ENCODE measurements at places on chromosomes 1 and 21.

- no peak for DNase-seq
Measured at GRCh38 chr1:5338466-5338865, 653.8 kb downstream of the NPHP4 start.

DNA sequence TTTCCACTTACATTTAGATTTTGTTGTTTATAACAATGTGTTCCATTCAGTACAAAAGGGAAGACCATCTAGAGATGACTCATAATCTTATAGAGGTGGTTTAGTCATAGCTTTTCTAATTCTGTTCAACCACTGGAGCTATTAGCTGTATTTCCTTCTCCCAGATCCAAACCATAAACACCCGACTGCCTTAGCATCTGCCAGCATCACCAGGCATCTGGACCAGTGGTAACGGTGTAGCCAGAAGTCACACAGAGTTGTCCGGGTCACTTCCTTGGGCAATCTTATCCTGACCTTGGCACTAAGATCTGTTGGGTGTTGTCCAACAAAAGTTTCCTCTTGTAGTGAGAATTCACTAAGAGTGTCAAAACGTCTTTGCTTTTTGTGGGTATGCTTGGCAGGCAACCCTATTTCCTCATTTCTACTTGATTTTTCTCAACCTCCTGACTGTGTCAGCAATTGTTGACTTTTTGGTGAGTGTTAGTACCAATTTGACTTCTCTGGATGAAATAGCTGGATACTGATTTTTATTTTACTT is 372.1 kb upstream of the B3GALT2 start:
- DNase-seq: peak; percentile 7

GRCh38 chr1:63073309-63074306 is 248.8 kb upstream of the FOXD3 start:
- DNase-seq: no peak

DNA sequence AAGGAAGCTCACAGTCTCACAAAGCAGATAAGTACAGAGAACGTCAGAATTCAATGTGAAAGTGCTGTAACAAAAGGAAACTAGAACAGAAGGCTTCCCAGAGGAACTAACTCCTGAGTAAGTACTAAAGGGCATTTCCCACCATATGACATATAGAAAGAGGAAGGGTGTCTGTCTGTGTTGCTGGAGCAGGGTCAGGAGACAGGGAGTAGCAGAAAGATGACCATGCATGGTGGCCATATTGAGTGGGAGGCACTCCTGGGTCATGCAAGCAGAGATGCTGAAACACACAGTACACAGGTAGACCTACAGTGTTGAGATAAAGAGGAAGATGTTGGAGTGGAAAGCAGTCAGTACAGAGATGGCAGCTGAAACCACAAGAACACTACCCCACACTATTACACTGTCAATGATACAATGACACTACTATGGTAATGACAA is 47.3 kb downstream of the SLC25A24 start:
- DNase-seq: no peak

GRCh38 chr1:51139474-51139873 is 37.4 kb downstream of the C1orf185 start:
- DNase-seq: no peak

DNA sequence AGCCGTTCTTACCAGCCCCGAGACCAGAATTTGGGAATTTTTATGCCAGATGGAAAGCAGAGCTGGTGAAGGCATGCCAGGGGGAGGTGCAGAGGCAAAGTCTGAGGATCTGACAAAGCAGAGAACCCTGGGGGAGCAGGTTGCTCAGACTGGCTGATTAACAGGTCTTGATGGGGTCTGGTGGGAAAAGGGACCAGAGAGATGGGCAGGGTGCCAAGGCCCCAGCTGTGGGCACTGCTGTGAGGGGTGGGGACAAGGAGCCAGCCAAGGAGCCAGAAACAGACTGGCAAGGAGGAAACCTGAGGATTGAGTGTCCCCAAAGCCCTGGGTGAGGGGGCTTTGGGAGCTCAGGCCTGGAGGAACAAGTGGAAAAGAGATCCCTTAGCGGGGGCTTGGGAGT is 21.4 kb downstream of the RPS6KA1 start:
- no peak for DNase-seq

GRCh38 chr1:6475381-6476133 is 9.6 kb upstream of the TNFRSF25 start:
- peak; percentile 75 for DNase-seq

- no peak for DNase-seq
Measured at GRCh38 chr1:42311138-42311537, 23.9 kb downstream of the FOXJ3 start.

DNA sequence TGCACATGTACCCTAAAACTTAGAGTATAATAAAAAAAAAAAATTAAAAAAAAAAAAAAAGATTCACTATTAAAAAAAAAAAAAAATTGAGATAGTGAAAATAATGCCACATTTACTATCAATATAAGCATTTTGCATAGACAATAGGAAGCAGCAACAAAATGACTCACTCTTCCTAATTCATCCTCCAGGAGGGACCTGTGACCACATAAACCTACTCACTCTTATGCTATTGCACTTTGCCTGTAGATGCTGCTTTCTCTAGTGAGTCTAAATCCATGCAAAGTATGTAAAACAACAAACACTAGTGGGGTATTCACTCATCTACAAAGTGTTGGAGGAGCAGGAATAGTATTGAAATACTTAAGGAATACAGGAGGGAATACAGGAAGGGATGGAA is 2.9 kb downstream of the OR10J5 start:
- DNase-seq: no peak

- DNase-seq: no peak
Measured at GRCh38 chr1:111911776-111912515, 77.5 kb downstream of the KCND3 start.

DNA sequence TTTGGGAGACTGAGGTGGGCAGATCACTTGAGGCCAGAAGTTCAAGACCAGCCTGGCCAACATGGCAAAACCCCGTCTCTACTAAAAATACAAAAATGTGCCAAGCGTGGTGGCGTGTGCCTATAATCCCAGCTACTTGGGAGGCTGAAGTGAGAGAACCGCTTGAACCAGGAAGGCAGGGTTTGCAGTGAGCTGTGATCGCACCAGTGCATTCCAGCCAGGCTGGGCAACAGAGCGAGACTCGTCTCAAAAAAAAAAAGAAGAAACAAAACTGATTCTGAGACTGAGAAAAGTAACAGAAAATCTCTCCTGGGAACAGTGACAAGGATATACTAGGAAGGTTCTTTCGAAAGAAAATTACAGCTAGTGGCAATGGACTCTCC is 20.9 kb downstream of the USP48 start:
- no peak for DNase-seq

GRCh38 chr1:36208978-36209703 is 15.1 kb upstream of the THRAP3 start:
- no peak for DNase-seq

- no peak for DNase-seq
Measured at GRCh38 chr1:208731981-208732821, 488.0 kb upstream of the PLXNA2 start.

DNA sequence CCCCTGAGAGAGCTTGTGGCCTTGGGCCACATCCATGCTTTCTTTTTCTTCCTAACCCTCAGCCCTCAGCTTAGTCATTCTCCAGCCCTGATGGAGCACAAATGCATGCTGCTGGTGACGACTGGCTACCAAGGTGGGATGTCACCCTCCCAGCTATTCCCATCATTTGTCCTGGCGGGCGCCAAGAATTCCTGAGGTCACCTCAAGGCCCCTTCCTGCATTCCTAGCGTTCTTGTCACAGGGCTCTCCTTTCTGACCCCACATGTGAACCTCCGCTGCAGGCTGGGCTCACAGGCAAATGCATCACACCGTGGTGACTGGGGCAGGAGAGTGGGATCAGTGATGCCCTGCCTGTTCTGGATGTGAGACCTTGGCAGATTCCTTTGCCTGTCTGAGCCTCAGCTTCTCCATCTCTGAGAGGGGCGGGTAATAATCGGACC is 53.4 kb upstream of the IFFO2 start:
- DNase-seq: peak; percentile 92

GRCh38 chr1:160127865-160128523 is 12.4 kb downstream of the ATP1A2 start:
- peak; percentile 62 for DNase-seq

DNA sequence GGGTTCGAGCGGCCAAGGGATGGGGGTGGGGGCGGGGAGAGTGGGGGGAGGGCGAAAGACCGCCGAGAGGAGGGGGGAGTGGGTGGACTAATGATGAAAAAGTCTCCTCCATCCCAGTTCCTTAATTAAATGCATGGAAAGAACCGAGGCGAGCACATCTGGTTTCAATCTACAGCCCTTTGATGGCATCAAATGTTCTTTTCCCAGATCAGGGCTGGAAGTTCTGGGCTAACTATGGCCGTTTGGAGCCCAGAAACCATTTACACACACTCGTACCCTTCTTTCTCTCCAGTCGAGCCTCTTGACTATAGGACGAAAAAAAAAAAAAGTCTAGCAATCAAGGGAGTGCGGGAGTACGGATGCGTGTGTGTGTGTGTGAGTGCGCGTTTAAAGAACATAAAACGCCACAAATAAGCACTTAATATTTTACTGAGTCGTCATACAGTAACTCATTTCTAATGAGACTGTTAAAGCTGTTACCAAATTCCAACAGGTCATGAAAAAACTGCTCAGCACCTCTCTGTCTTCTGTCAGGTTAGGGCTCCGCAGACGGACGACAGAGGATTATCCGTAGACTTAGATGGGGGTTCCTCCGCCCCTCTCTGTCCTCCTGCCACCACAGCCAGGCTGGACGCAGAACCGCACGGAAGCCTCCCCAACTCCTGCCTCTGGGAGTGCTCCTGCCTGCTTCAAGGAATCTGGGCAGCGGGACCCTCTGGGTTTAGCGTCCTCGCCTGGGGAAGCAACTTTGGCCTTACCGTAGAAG is 2.1 kb upstream of the PRRX1 start:
- DNase-seq: peak; percentile 30

GRCh38 chr1:84000954-84001495 is 2.1 kb upstream of the TTLL7 start:
- no peak for DNase-seq

GRCh38 chr1:240635466-240636256 is 23.7 kb upstream of the GREM2 start:
- DNase-seq: no peak

DNA sequence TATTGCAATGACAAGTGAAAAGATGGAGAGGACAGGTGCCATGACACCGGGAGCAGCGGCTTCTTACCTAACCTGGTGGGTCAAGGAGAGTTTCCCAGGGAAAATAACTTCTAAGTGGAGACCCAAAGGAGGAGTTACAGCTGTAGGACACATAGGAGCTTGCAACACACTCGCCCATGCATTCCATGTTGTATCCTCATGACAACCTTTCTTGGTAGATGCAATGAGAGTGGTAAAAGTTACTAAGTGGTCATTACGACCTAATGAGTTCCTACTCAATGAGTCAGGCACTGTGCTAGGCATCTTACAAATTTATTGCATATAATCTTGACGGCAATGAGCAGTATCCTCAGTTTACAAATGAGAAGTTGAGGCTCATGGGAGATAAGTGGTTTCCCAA is 119.5 kb upstream of the HOOK1 start:
- no peak for DNase-seq

DNA sequence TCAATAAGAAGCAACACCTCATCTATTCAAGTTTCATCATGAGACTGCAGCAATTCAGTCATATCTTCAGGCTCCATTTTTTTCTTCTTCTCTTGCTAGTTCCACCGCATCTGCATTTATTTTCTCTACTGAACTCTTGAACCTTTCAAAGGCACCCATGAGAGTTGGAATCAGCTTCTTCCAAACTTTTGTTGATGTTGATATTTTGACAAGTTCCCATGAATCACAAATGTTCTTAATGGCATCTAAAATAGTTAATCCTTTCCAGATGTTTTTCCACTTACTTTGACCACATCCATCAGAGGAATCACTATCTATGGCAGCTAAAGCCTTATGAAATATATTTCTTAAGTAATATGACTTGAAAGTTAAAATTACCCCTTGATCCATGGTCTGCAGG is 434.3 kb downstream of the GPATCH2 start:
- DNase-seq: no peak

- DNase-seq: no peak
Measured at GRCh38 chr21:37266515-37267221, 466 bp downstream of the VPS26C start.

GRCh38 chr1:189424746-189425331 is 1052.8 kb downstream of the BRINP3 start:
- DNase-seq: no peak

DNA sequence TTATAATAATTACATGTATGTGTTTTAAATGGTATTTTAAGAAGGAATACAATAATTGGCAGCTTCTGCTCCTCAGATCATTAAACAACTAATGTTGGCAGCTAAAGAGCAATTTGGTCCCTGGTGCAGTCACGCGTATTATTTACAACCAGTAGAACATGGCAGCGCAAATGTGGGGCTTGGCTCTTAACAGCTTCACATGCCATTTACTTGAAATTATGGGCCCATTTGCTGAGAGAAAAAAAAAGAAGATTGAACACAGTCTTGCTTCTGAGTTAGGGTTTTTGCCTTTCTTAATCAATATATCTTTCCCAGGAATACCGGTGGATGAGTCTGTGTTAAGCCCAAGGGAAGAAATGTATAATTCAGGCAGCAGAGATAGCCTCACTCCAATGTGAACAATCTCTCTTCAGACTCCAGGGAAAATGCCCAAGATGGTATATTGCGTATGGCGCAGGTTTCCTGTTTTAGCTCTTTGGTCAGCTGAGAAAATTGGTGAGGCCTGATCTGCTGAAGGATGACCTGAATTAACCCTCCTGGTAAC is 174.5 kb downstream of the DISC1 start:
- DNase-seq: no peak

DNA sequence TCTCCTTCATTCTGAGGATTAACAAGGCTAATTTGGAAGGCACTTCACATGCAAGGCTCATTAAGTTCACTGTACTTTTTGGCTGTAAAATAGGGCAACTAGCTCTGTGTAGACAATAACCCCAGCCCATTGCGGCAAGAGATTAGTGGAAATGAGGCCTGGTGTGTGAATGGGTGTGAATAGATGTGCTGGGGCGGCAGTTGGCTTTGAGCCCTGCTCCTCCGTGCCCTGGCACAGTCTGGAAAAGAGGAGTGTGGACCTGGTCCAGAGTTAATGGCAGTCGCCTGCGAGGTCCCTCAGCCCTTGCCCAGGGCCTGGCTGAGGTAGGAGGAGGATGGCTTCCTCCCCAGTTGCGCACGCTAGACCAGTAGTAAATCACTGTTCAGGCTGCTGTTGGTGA is 4.8 kb downstream of the KISS1 start:
- DNase-seq: no peak

- DNase-seq: no peak
Measured at GRCh38 chr1:77120950-77121349, 98.3 kb downstream of the PIGK start.

DNA sequence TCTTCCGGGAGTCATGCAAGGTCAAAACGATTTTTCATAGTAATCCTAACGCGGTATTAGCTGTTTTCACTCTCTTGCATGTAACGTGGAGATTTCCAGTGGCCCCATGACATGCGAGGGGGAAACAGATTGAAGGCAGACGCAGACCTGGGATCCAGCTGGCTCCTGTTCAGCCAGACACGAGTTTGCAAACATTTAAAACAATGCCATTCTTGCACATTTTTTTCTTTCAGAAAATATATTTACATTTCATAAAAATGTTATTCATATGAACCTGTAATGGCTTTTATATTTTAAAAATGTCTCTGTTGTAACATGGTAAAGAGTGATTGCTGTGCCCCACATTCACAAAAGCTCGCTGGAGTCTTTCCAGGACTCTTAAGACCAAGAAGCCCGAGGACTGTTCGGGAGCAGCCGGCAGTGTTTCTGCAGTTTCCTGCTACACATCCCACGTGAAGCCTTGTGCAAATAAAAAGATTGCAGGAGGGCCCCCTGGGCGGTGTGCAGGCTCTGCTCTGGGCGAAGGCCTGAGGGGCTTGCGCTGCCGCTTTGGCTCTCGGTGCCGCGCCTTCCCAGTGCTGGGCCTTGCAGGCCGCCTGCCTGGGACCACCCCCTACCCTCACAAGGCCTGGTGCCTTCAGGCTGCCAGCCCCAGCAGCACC is 184.9 kb downstream of the DYRK1A start:
- DNase-seq: no peak

Data from urothelium cell line (cell line).